ENCODE measurements at places on chromosomes 3 and 15.

DNA sequence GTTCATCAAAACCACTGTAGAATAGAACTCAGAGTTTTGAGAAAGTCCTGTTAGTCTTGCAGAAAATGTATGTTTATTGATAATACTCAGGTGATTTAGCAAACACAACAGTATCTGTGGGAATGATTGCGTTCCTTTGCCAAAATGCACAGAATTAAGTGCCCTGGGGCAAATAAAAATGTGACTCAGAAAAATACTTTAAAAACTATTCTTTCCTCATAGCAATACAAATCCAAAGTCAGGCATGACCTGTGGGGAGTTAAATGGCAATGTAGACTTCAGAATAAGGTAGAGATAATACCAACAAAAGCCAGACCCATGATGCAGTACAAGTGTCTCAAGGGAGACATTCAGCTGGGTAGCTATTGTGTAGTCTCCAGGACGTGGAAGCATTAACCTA lies 72.3 kb upstream of the SNTN start:
- DNase-seq = no peak

- no peak for DNase-seq
Observed at GRCh38 chr15:99744142-99744541, 10.9 kb upstream of the LYSMD4 start.

DNA sequence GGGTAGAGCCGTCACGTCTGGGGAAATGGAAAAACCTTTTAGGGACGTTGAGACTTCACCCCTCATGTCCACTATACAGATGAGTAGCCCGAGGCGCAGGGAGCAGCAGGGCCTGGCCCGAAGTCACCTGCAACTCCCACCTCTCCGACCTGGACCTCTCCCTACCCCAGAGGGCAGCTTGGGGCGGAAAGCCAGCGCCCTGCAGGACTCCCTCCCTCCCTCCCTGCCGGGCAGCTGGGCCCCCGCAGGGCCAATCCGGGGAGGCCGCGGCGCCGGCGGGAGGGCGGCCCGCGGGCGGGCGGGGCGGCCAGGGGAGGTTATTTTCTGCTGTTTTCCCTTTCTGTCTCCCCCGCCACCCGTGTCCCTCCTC lies 2.0 kb downstream of the WNT7A start:
- no peak for DNase-seq

GRCh38 chr15:75350601-75351361 lies 3.9 kb downstream of the NEIL1 start:
- DNase-seq = no peak

- DNase-seq = no peak
Observed at GRCh38 chr3:117278424-117279190, 569.0 kb downstream of the TUSC7 start.

GRCh38 chr3:8768364-8769087 lies 887 bp downstream of the OXTR start:
- DNase-seq = no peak

Measured in bone marrow (tissue), 2 donors.